ENCODE measurements at places on chromosomes 13 and 19.

DNA sequence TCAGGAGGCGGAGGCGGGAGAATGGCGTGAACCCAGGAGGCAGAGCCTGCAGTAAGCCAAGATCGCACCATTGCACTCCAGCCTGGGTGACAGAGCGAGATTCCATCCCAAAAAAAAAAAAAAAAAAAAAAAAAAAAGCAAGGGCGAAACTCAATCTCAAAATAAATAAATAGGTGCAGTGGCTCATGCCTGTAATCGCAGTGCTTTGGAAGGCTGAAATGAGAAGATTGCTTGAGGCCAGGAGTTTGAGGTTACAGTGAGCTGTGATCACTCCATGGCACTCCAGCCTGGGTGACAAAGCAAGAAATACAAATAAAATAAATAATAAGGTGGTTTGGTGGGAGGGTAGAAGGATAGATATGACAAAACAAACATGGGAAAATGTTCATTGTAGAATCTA is 39.0 kb upstream of the CYP2S1 start:
- DNase-seq: no peak

- DNase-seq: peak; percentile 43
Observed at GRCh38 chr19:13012690-13013608, 17.7 kb downstream of the NFIX start.

- no peak for DNase-seq
Observed at GRCh38 chr19:45554481-45554880, 30.1 kb downstream of the OPA3 start.

GRCh38 chr19:7781157-7781556 is 18.1 kb downstream of the CLEC4M start:
- DNase-seq: no peak

- peak; percentile 20 for DNase-seq
Observed at GRCh38 chr19:12834976-12835757, 788 bp upstream of the RTBDN start.

DNA sequence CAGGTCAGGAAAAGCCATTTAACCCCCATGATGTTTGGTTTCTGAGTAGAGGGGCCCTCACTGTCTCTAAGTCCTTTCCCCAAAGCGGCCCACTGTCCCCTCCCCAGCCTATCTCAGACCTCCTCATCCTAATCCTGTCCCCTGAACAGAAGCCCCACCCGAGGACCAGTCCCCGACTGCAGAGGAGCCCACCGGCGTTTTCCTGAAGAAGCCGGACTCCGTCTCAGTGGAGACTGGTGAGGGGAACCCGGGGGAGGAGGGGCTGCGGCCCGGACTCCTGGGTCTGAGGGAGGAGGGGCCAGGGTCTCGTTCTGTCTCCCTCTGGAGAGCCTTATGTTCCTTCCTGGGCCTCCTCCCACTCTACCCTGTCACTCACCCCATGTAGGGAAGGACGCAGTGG is 2.9 kb downstream of the MYBPC2 start:
- no peak for DNase-seq

DNA sequence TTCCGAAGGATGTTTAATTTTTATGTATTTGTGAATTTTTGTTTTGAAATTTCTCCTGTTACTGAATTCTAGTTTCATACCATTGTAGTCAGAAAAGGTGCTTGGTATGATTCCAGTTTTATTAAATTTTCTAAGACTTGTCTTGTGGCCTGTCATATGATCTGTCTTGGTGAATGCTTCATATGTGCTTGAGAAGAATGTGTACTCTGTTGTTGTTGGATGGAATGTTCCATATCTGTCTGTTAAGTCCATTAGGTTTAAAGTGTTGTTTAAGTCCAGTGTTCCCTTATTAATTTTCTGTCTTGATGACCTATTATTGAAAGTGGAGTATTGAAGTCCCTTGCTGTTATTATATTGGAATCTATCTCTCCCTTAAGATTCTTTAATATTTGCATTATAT is 273.9 kb downstream of the ATP8A2 start:
- DNase-seq: no peak

- no peak for DNase-seq
Observed at GRCh38 chr13:70829748-70830147, 721.5 kb upstream of the KLHL1 start.

DNA sequence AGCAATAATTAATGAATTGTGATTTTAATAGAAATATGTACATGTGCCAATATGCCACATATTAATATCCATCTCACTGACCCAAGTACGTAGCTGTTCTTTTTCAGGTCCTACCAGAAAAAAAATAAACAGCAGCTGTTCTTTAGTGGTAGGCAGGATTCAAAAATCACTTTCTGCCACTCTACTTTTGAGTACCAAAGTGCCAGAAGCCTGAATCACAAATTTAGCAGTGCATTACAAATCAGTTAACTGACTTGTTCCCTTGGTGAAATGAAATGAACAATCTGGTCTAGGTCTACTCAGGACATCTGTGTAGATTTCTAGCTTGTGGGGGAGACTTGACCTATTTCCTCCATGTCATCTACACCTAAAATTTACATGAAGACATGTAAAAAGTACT is 775.5 kb upstream of the GPC6 start:
- no peak for DNase-seq

DNA sequence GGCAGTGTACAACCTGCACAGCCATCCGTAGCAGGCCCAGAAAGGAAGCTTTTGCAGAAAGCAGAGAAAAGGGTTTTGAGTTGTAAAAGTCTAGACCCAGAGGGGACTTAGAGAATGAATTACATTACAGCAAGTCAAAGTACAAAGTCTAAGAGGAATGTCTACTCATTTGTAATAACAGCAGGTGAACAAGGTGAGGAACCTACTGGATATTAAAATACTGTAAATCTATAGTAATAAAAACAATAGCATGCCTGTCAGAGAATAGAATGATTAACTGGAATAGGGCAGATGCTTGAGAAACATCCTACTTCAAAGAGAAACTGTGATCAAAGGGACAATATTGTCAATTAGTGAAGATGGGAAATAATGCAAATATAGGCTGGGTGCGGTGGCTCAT is 18.3 kb upstream of the ZNF414 start:
- DNase-seq: no peak

DNA sequence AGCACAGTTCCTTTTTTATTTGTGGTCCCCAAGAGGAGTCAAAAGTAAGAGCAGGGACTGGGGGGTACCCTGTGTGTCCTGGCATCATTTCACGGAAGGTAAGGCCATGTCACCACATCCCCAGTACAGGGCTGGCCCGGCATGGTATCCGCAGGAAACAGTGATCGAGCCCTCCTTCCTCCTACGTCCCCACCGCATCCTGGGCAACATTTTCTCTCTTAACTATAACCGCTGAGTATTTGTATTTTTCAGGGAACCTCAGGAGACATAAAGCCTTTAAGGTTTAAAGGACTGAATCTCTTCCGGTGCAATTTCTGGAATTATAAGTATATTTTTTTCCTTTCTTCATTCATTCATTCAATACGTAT is 13.6 kb upstream of the LATS2 start:
- no peak for DNase-seq

DNA sequence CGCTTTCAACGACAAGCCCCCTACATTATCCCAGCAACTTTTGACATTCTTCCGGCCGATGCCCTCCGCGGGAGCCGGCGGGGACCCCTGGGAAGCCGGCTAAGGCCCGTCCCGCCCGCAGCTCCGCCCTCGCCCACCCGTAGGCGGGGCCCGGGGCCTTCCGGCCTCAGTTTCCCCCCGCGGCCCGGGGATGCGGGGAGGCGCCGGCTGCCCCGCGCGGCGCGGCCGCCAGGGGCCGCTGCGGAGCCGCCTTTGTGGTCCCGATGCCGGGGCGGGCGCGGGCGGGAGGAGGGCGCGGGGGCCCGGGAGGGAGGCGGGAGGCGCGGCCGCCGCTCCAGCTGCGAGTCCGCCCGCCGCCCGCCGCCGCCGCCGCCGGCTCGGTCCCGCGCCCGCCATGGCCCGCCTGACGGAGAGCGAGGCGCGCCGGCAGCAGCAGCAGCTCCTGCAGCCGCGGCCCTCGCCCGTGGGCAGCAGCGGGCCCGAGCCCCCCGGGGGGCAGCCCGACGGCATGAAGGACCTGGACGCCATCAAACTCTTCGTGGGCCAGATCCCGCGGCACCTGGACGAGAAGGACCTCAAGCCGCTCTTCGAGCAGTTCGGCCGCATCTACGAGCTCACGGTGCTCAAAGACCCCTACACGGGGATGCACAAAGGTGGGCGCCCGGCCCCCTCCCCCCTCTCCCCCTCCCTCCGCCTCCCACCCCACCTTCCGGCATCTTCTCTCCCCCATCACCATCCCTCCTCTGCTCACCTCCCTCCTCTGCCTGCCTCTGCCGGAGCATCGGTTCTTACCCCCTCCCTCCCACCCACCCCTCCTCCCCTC is at the start of gene CELF5:
Gene CELF5 (plus strand): TSS at position 316 of the 823 bp plus-strand sequence. CDS start 79 bp downstream, at position 395.
- DNase-seq: no peak

DNA sequence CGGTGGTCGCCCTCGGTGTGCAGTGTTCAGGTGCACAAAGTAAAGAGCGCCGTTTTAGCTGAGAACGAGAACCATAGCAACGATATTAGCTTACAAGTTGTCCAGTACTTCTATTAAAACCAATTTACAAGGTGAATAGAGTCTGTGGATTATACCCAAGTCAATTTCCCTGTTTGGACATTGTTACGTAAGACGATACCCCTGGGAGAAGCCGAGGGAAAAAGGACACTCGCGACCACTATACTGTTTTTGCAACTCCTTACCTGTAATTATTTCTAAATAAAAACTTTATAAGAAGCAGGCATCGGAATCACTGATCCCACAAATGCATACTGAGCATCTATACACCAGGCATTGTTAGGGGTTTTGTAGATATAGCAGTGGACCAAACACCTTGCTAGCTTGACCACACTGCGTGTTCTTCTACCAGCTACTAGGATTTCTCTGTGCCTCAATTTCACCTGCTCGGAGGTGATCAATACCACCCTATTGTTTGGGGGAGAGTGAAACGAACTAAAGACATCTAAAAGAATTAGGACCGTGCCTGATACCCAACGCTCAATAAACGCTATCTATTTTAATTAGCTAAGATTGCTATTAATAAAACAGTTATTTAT is 488 bp upstream of the EEF2 start:
- DNase-seq: no peak
